ENCODE measurements at places on chromosomes 5 and 9.

GRCh38 chr5:142486581-142486980, 161.8 kb upstream of the SPRY4 start:
- DNase-seq, result no peak

DNA sequence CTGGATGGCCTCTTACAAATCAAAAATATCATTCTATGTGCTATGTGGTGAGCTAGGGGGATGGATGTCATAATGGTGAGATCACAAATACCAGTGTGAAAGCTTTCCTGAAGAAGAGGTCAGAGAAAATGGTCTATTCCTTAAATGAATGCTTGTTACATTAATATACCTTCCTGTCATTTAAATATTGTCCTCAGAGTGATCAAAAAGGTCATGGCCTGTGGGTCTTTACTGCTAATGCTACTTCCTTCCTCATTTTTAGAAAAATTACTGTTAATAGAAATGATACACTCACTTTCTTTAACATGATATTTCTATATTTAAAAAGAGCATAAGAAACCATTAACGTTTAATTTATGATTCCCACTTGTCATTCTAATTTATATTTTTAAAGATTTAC, 9.7 kb downstream of the OMD start:
- DNase-seq, result no peak

DNA sequence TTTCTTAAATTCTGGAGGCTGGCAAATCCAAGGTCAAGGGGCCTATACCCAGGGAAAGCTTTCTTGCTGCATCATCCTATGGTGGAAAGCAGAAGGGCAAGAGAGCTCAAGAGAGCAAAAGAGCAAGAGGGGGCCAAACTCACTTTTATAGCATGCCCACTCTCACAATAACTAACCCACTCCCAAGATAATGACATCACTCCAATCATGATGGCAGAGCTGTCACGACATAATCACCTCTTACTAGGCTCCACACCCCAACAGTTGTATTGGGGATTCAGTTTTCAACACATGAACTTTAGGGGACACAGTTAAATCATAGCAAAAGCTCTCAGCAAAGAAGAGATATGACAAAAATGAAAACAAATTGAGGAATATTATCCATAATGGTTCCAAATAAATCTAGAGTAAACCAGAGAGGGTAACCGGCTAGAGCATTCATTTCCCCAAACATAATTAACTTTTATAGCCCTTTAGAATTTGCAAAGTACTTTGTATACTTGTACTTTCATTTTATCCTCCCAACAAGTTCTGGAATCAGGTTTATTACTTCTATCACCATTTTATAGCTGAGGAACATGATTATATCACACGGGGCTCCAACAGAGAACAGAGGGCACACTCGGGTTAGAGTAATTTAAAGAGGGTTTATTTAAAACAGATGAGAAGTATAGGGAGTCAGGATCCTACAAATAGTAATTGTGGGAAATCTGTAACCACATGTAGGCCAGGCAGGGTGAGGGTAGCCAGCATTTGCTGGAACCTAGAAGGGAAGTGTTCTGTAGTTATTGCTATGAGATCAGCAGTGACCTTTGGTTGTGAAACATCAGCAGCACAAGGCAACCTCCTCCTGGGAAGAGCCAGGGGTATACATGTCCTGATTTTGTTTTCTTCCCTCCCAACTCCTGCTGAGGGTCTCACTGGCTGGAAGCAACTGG, 7.2 kb upstream of the TARS1 start:
- DNase-seq, result no peak

DNA sequence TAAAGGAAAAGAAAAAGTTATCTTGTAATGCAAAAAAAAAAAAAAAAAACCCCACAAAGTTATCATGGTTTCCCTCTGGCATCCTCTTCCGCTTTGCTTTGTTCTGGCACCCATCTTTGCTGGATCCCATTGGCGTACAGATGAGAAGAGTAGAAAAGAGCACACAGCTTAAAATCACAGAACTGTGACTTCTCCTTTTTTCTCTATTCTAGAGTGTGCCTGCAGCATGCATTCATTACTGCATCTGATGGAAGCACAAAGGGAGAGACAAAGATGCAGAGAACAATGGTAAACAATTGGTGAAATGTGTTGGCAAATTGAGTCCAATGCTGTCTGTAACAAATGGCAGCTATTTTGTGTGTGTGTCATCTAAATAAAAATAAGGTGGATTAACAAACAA, 440.8 kb upstream of the PIK3R1 start:
- no peak for DNase-seq

DNA sequence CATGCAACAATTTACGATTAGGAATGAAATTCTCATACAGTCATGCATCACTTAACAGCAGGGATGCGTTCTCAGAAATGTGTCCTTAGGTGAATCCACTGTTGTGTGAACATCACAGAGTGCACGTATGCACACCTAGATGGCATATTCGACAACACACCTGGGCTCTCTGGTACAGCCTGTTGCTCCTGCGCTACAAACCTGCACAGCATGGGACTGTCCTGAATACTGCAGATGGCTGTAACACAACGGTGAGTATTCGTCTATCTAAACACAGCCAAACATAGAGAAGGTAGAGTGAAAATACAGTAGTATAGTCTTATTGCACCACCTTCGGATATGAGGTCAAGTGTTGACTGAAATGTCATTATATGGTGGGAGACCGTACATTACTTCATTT, 44.0 kb upstream of the LCP2 start:
- no peak for DNase-seq
